ENCODE measurements at places on chromosomes 4 and X.
A peak's percentile ranks its signal among the peaks of the same experiment; 100 is the strongest.

DNA sequence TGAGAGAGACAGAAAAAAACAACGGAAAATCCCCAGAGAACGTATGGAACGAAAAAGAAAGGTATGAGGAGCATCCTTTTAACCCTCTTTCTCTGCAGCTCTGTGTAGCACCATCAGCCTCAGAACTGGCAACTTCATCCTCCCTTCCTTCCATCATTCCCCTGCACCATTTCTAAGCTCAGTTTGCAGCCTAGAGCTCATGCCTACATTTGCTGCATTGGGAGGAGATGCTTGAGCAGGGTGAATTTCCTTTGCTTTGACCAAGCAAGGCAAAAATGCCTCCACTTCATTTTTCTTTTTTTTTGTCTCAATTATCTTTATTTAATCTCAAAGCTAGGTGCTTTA lies 67.9 kb downstream of the ANK2 start:
- DNase-seq: no peak

GRCh38 chr4:42656944-42657792 lies at the start of gene ATP8A1:
TSS of gene ATP8A1 (minus strand) at chr4:42657105. CDS start at chr4:42656873, 232 bp downstream.
- DNase-seq: peak; percentile 79

- DNase-seq: no peak
Observed at GRCh38 chr4:134422776-134423175, 221.2 kb upstream of the PABPC4L start.

DNA sequence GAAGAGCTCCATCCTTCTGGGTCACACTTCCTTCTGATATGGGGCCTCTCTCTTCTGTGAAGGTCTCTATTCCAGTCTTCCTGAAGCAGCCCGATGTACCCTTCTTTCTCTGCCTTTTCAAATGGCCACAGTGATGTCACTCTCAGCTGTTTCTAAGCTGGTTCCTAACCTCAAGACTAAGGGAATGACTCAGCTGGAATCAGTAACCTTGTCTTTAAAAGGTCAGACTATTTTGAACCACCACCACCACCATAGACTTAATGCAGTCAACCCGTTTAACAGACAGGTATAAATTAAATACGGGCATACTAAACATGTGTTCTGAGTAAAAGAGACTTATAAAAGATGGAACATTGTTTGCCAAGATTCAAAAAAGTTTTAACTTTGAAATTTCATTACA lies 121.0 kb downstream of the PPA2 start:
- DNase-seq: no peak

DNA sequence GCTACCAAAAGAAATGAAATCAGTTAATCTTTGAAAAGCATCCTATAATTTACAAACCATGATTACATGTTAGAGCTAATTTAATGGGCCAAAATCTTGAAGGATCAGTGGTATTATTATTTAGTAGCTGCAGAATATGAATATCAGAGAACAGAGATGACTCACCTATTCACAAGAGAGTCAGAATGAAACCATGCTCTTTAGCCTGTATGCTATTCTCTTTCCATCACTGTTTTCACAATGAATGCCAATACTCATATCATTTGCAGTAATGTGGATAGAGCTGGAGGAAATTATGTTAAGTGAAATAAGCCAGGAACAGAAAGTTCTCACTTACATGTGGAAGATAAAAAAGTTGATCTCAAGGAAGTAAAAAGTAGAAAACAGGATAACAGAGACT lies 414.1 kb downstream of the CENPC start:
- no peak for DNase-seq

- DNase-seq: no peak
Observed at GRCh38 chr4:185479507-185479971, 8.0 kb upstream of the CCDC110 start.

- no peak for DNase-seq
Observed at GRCh38 chr4:85498068-85498733, 23.3 kb downstream of the ARHGAP24 start.

DNA sequence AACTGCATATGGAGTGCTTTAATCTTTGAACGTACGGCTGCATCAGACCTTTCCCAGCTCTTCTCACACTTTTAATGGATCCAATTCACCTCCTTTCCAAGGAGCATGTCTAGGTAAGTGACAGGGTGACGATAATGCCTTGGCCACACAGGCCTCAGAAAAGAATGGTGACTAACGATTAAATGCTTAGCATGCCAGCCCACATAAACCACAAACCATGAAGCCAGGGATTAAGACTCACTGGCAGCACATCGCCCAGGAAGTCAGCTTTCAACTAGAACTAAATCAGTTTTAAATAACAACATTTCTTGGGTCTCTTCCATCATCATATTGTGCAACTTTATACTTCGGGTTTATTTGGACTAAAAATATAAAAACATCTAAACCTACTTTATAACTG lies 28.7 kb downstream of the INPP4B start:
- no peak for DNase-seq

DNA sequence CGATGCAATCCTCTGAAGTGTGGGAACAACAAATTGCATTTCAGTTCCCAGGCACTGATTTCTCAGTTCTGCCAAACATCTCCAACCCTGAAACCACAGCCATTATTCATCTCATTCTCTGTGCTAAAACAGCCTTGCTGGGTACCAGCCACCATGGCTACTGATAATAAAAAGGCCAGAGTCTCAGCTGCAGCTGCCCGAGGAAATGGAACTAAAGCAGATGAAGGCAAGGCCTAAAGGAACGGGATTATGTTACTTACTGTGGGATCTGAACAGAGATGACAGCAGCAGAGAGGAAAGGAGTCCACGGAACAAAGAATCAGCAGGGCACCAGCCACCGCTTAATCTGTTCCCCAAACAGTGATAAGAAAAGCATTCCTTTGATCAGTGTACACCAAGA lies 155.7 kb downstream of the PAPSS1 start:
- no peak for DNase-seq

DNA sequence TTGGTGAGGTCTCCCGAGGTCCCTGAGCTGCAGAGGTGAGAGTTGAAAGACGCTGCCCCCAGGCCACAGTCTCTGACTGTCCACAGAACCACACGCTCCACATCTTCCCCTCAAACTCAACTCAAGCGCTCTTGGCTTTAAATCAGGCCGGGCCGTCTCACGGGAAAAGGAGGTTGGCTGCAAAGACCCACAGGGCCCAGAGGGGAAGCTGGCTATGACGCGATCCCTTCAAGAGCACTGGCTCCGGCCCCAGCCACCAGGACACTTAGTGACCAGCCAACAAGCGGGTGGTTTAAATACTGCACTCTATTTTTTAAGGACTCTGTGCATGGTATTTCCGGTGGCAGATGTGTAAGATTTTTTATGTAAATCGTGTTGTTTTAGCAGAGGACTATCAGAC lies 19.9 kb downstream of the LRPAP1 start:
- no peak for DNase-seq

DNA sequence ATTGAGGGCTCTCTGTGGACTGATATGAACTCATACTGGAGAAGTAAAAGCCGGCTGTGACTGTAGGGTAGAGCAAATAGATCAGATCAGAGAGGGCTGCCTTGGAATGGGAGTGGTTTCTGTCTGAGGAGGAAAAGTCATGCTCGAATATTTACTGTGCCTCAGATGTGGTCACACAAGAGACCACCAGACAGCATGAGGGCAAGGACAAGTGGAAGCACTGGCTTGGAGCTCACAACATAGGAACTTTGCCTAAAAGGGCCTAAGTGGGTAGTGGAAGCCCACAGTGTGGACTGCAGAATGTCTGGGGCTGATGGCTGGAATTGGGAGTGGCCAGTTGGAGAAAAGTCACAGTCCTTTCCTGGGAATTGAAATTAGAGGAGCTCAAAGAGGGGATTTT lies 19.8 kb downstream of the GLRB start:
- DNase-seq: no peak

- no peak for DNase-seq
Observed at GRCh38 chrX:150934453-150934852, 36.0 kb upstream of the CD99L2 start.

- DNase-seq: no peak
Observed at GRCh38 chrX:96425200-96425599, 259.4 kb upstream of the DIAPH2 start.

DNA sequence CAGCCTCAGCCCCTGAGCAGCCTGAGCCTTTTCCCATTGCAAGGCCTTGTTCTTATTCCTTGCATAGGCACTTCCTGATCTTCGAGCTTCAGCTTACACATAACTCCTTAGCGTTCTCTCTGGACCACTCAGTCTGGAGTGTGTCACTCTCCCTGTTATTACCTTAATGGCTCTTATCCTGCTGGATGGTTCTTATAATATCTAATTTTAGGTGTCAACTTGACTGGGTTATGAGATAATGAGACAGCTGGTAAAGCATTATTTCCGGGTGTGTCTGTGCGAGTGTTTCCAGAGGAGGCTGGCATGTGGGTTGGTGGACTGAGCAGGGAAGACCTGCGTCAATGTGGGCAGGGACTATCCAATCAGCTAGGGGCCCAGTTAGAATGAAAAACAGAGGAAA lies 75.7 kb downstream of the HAUS3 start:
- DNase-seq: no peak

GRCh38 chr4:145178740-145179280 lies 1.6 kb downstream of the OTUD4 start:
- no peak for DNase-seq

DNA sequence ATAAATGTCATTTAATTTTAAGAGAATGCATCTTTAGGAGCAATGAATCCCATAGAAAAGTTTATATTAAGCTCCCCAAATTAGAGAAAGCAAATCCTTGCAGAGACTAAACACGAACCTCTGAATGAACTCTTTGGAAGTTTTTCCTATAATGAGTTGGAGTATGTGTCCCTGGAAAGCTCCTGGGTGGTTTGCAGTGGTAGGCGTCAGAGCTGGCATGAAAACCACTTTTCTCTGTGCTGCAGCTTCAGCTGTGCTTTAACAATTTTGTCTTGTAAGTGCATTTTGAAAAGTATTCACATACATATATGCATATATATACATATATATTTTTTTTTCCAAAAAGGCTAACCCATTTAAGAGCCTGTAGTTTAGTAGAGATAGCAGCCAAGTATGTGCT lies 148.7 kb upstream of the TBC1D9 start:
- no peak for DNase-seq

GRCh38 chrX:30955687-30956086 lies 66.6 kb upstream of the TAB3 start:
- no peak for DNase-seq

DNA sequence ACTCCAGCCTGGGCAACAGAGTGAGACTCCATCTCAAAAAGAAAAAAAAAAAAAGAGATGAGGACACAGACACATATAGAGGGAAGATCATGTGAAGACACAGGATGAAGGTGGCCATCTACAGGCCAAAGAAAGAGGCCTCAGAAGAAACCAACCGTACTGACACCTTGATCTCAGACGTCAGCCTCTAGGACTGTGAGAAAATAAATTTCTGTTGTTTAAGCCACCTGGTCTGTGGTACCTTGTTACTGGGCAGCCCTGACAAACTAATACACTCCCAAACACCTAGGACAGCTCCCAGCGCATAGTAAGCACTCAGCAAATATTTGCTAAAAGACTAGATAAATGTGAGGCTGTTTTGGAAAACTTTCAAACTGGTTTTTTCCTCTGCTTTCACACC lies 59.2 kb upstream of the SMIM10 start:
- no peak for DNase-seq

DNA sequence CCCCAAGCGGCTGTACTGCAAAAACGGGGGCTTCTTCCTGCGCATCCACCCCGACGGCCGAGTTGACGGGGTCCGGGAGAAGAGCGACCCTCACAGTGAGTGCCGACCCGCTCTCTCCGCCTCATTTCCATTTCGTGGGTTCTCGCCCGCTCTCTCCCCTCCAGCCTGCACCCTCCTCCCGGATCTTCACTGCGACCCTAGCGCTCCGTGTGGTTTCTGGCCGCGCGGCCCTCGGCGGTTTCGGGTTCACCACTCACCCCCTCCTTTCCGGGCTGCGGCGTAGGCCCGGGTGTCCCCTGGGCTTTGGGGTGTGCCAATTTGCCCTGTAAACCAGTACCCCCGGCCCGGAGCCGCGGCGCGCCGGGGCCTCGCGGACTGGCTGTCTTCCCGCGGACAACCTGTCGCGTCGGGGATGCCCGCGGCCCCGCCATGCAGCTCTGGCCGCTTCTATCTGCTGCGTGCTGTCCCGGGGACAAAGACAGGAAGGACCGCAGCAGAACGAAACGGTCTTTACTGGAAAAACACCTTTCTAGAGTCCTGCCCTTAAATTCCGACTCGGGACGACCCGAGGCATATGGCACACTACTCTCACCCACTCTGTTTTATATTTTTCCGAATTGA lies 737 bp downstream of the FGF2 start:
- no peak for DNase-seq

DNA sequence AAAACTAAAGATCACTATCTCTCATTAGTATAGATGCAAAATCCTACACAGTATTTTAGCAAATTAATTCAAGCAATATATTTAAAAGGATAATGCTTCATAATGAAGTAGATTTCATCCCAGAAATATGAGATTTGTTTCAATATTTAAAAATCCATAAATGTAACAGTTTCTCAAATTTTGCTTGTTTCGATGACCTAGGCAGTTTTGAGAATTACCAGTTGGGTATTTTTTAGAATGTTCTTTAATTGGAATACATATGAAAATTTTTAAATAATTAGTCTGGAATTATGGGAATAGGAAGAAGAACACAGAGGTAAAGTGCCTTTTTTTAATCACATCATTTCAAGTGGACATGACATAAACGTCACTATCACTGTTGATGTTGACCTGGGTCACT lies 192.3 kb downstream of the FBXO8 start:
- no peak for DNase-seq

- DNase-seq: no peak
Observed at GRCh38 chr4:121785479-121785878, 15.6 kb upstream of the EXOSC9 start.

- DNase-seq: no peak
Observed at GRCh38 chr4:6680372-6681034, 13.2 kb upstream of the S100P start.

- DNase-seq: no peak
Observed at GRCh38 chr4:137934911-137935310, 307.2 kb downstream of the SLC7A11 start.

DNA sequence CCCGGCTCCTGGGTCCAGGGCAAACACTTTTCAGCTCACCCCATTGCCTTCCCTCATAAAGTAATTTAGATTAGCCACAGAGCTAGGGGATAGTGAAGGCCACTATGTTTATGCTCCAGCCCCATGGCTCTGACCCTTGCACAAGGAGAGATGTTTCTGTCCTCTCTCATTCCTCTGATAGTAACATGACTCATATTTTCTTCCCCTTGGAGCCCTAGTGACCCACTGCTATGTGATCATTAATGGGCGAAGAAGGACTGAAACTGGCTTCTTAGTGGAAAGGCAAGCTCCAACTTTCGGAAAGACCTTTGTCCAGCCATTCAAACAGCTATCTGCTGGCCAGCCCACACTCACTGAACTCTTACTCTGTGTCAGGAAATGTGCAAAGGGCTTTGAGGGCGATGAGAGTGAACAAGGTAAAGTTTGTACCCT lies 12.3 kb downstream of the CLDN2 start:
- no peak for DNase-seq

- no peak for DNase-seq
Observed at GRCh38 chr4:121822796-121823504, 733 bp downstream of the CCNA2 start.
